ENCODE measurements at places on chromosomes 2 and 18.

- no peak for DNase-seq
These were observed 62.5 kb downstream of the ONECUT2 start for GRCh38 chr18:57497372-57498294.

GRCh38 chr2:134823431-134823830 lies 15.0 kb upstream of the ACMSD start:
- no peak for DNase-seq

DNA sequence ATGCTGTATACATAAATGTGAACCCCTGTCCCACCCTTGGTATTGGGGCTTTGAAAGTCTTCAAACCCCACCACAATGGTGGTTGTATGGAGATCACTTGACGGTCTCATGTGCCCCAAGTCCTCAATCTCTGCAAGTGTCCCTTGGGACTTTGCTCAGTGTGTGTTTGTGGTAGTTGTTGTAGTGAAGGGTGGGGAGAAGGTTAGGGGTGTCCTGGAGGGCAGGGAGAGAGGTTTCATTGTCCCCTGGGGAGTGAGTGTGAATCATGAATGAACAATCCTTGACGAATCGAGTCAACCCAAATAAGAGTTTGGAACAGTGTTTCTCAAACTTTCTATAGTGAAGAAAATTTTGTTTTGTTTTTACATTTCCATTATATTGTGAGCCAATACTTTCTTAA lies 28.1 kb downstream of the COL4A3 start:
- no peak for DNase-seq

- DNase-seq, result peak; percentile 55
These were observed 218.2 kb downstream of the ARL4C start for GRCh38 chr2:234278556-234279255.

Data from CD4-positive, alpha-beta memory T cell (primary cell).